ENCODE measurements at places on chromosomes 12 and 14.

GRCh38 chr14:94058674-94059138 lies 22.3 kb downstream of the DDX24 start:
- no peak for DNase-seq

- no peak for DNase-seq
Measured at GRCh38 chr12:52528641-52529143, 8.5 kb upstream of the KRT5 start.

DNA sequence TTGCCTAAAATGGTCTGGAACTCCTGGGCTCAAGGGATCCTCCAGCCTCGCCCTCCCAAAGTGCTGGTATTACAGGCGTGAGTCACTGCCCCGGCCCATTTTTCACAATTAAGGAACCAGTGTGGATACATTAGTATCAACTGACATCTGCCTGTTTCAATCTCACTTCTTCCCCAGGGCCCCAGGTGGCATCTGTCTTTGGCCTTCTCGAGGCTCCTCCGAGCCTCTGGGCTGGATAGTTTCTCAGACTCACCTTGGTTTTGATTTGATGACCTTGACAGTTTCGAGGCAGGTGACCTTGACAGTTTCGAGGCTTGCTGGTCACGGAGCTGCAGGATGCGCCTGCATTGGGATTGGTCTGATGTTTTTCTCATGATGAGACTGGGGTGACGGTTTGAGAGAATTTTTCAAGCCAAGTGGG lies 41.0 kb upstream of the NCOR2 start:
- DNase-seq = peak; percentile 35

DNA sequence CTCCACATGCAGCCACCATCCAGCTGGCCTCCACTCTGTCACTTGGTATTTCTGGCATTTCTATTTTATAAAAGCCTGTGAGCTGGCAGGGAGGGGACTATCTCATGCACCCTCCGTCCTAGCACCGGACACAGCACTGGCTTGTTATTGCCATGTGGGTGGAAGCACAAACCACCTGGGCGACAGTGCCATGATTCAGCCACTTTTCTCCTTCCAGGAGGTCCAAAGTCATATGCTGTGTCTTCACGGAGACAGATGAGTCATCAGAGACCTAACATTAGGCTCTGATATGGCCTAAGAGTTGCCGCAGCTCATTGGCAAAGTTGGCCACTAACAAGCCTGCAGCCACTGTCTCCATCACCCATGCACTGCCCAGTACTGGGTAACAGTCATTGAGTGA lies 1123.0 kb downstream of the VRK1 start:
- no peak for DNase-seq

DNA sequence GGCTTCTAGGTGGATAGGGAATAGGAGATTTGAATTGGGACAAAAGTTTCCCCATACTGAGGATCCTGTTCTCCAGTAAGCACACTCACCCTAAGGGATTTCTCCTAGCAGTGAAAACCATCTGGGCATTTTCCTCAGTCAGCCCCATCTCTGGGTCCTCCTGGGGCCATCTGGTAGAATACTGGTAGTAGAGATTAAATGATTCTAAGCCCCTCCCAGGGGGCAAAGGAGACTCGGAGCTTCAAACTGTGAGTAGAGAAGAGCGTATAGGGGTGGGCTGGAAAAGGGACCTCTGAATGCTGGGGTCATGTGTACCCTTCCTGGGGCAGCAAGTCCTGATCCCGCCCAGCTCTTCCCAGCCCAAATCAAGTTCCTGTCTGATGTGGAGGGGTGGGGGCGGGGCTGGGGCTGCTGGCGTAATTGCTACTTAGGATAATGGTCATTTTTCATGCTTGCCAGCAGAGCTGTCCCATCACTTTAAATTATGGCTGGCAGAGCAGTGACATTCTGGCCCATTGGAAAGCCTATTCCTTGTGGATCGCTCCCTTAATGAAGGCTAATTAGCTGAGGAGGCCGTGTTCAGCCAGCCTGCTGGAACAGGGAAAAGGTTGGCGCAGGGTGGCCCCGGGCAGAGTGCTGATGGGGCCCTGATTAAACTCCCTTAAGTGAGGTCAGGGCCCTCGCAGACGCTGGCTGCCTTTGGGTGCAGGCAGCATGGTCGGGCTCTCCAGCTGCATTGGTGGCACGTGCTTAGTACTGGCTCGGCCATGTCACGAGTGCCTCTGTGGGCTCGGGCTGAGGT lies 127.8 kb downstream of the TSPAN9 start:
- DNase-seq = no peak

- DNase-seq = no peak
Measured at GRCh38 chr14:90266441-90267154, 10.2 kb downstream of the PSMC1 start.

GRCh38 chr12:132638541-132639408 lies 20.2 kb downstream of the P2RX2 start:
- DNase-seq = peak; percentile 30

DNA sequence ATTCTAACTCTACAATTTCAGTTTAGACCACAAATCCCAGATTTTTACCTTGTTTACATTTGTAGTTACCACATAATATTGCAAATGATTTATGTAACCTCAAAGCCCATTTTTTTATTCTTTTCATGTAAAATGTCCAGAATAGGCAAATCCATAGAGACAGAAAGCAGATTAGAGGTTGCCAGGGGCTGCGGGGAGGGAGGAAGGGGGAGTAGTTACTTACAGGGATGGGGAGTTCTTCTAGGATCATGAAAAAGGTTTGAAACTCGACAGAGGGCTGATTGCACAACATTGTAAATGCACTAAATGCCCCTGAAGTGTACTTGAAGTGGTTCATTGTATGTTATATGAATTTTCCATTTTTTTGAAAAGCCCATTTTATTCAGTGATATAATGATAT lies 66.5 kb downstream of the PPP2R5C start:
- DNase-seq = no peak

GRCh38 chr14:56092763-56093162 lies 25.4 kb upstream of the PELI2 start:
- no peak for DNase-seq

- peak; percentile 93 for DNase-seq
Measured at GRCh38 chr12:6383572-6384498, at the start of gene LTBR. Gene LTBR (plus strand): TSS chr12:6384162. CDS start chr12:6384359, 197 bp downstream.

- DNase-seq = peak; percentile 71
Measured at GRCh38 chr12:48925304-48926011, at the start of gene FKBP11. Gene FKBP11 (minus strand): TSS chr12:48925492. CDS start chr12:48925428, 64 bp downstream.

DNA sequence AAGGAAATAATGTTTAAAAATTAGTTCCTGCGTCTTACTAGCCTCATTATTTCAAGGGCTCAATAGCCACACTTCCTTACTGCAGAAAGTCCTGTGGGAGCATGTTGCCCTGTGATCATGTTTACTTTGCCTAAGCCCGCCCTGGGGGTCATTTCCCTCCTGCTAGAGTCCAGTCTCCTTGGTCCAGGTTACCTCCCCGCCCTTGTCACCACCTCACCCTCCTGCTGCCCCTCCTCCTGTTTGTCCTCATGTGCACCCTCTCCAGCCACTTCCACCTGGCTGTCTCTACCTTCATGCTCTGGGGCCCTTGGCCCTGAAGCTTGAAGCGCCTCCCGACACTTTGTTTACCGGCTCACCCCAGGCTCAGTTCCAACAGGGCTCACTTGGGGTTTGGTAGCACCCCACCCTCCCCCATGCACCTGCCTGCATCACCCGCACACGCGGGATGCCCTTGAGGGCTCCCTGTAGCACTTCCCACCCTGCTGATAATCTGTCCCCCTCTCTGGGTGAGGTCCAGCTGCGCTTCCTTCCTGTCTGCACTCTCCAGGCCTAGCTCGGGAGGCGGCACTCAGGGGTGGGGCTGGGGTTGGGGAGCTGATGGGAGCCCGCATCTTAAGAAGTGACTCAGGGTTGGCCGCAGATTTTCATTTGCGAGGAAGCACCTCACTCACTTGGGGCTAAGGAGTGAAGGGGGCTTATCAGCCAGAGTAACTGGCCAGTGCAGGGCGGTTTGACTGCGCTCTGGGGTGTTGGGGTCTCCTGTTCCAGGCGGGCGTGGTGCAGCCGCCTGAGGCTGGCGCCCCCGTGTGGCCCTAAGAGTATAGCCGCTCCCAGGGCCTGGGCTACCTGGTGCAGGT lies 40.1 kb downstream of the SMIM41 start:
- DNase-seq = peak; percentile 27

GRCh38 chr12:108145011-108145410 lies 15.9 kb downstream of the WSCD2 start:
- no peak for DNase-seq

- DNase-seq = no peak
Measured at GRCh38 chr12:3863756-3864155, 9.4 kb downstream of the PARP11 start.

GRCh38 chr14:68368850-68369249 lies 424.0 kb downstream of the ZFP36L1 start:
- no peak for DNase-seq

GRCh38 chr14:91873471-91874415 lies 6.4 kb upstream of the TC2N start:
- no peak for DNase-seq
